ENCODE measurements at places on chromosomes 12 and 14.
A peak's percentile ranks its signal among the peaks of the same experiment; 100 is the strongest.

DNA sequence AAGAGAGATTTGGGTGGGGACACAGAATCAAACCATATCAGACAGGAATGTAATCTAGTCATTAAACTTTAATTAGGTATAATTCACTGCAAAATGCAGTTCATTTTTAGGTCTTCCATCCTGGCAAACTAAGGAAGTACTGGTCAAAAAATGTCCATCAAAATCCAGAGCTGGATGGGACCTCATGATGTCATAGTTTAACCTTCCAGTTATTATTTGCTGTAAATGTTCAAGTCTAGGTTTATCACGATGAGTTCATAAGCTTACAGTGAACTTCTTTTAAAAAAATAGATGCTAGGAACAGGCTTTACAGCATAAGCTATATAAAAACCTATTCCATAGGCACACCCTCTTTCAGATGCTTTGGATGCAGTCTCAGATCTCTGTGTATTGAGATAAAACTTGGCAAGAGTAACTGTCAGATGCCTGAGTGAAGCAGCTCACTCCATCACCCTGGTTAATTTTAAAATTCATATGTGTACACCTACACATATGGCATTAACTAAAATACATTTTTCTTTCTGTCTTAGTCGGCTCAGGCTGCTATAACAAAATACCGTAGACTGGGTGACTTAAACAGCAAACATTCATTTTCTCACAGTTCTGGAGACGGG, 7.9 kb downstream of the SSPN start:
- no peak for DNase-seq

DNA sequence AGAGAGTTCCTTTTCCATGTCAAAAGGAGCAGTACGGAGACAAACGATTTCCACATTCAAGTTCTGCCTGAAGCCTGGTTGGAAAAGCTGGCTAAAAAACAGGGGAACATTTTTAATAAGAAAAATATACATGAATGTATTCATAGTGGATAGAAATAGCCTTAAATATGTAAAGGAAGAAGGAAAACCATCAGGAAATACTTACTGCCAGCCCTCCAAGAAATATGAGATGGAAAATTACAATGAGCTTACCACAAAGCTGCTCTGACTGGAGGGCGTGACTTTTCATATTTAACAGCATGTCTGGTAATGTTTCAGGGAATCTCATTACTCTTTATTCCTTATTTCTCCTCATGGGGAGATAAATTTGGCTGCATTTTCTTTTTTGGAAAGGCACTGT, 75.9 kb upstream of the ZDHHC17 start:
- DNase-seq: no peak

- no peak for DNase-seq
Measured at GRCh38 chr12:28253161-28253641, 62.9 kb downstream of the CCDC91 start.

GRCh38 chr12:53046655-53047220, 3.1 kb upstream of the TNS2 start:
- peak; percentile 68 for DNase-seq

DNA sequence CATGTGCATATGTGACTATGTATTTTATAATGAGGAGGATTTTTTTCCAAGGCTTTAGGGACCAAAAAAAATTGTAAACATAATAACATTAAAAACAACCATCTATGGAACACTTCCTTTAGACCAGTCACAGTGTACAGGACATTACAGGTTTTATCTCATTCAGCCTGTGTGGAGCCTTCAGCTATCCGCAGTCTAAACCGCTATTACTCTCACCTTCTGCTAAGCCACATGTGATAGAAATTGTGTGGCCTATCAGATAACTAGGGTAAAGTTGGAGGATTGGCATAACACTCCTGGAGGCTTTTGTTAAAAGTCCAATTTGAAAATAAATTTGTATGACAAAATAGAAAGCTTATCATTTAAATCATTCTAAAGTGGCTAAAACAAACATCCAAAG, 281.2 kb upstream of the TMTC1 start:
- DNase-seq: no peak

DNA sequence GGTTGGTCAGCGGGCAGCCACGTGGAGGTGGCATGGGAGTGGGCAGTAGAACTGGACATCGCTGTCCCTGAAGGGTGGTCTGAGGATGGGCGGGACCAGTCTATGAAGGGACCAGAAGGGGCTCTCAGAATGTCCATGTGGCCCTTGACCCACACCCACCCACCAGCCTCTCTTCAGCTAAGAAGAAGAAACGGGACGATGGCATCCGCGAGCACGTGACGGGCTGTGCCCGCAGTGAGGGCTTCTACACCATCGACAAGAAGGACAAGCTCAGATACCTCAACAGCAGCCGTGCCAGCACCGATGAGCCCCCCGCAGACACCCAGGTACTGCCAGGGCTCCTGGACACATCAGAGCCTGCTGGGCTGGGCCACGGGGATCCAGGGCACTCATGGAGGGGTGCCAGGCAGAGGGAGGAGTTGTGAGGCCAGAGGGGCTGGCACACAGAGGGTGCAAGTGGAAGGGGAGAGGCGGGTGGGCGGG, 21.3 kb downstream of the SETD1B start:
- DNase-seq: no peak

DNA sequence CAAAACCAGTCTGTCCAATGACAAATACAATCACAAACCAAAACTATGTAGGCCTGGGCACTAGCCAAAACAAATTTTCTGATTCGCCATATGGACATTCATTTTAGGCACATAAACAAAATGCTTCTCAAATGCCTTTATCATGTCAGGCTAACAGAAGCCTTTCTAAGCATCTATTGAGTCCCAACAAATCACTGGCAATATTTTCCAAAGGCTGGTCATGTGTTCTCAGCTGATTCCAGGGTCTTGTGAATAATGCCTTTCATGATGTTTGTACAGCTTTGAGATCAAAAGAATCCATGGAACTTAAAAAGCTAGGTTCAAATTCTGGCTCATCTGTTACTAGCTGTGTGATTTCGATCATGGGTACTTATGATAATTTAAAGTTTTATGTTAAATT, 16.1 kb downstream of the FSCB start:
- DNase-seq: no peak

DNA sequence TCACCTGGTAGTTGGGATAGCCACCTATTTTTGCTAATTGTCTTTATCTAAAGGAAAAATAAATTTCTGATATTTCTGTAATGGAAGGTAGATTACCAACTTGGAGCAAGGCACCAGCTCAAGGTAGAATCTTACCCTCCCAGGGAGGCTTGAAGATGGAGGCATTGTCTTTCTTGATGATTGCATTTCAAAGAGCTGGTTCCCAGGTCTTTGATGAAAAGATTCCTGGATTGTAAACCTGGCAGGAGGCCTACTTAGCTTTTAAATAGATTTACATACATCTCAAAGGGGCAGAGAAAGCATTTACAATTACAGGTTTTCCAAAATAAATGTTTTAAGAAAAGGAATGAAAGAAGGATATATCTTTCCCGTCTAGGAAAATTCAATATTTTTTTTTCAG, 729.2 kb downstream of the LRFN5 start:
- DNase-seq: no peak

DNA sequence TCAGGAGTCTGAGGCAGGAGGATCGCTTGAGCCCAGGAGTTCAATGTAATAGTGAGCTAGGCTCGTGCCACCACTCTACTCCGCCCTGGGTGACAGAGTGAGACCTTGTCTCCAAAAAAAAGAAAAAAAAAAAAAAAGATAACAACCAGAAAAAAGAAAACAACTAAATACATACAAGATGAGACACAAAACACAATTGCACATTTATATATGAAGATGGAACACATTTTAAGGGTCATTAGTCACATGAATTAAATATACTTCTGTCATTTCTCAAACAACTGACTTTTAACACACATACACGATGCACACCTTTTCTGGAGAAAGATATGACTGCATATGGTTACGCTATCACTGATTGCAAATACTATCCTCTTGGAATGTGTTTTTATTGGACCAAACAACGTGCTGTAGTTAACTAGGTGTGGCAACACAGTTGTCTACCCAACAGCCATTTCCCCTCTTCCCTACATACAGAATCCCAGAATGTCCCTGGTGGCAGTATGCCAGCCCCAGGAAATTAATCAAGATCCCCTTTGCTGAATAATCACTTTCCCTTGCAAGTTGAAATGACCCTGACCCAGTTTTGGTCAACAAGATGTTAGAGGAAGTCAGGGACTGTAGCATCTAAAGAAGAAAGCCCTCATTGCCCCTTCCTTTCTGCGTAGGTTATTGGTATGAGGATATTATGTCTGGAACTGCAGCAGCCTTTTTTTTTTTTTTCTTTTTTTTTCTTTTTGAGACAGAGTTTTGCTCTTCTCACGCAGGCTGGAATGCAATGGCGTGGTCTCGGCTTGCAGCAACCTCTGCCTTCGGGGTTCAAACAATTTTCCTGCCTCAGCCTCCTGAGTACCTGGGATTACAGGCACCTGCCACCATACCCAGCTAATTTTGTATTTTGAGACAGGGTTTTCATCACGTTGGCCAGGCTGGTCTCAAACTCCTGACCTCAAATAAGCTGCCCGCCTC, 5.6 kb upstream of the MYL6B start:
- DNase-seq: no peak

- no peak for DNase-seq
Measured at GRCh38 chr12:88665071-88665470, 84.8 kb upstream of the KITLG start.

- DNase-seq: no peak
Measured at GRCh38 chr12:121927813-121928212, 9.4 kb downstream of the CFAP251 start.

- no peak for DNase-seq
Measured at GRCh38 chr14:96250485-96250884, 5.5 kb upstream of the BDKRB1 start.

DNA sequence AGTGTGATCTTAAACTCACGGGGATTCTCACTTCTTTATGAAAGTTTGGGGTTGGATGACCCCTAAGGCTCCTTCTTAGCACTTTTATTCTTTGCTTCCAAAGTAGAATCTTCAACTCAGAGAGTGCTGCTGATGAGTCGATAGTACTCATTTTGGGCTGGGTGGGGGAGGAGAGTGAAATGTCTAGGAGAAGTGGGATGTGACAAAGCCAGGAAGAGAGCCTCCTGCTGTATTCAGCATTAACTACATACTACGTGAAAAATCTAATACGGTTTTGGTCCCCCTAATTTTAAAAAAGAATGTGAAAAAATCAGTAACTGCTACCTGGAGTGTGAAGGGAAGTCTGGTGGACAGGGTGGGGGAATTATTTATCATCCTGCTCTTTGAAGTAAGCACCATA, 148.3 kb downstream of the SAMD4A start:
- DNase-seq: no peak

- DNase-seq: no peak
Measured at GRCh38 chr14:89486961-89487360, 69.9 kb upstream of the FOXN3 start.

DNA sequence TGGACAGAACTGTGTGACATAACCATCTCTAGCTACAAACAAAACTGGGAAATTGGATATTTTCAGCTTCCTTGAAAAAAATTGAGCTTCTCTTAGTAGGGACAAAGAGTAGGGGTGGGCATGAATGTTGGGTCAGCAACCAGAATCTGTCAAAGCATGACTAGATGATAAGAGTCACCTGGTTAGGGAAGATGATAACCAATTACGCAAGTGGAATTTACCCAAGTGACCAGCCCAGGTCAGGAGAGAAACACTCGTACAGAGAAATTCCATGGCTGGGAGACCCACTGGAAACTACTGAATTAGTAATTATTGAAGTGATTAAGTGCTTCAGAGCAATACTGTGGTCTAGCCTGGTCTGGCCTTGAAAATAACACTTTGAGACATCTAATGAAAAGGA, 36.3 kb upstream of the C12orf75 start:
- no peak for DNase-seq

DNA sequence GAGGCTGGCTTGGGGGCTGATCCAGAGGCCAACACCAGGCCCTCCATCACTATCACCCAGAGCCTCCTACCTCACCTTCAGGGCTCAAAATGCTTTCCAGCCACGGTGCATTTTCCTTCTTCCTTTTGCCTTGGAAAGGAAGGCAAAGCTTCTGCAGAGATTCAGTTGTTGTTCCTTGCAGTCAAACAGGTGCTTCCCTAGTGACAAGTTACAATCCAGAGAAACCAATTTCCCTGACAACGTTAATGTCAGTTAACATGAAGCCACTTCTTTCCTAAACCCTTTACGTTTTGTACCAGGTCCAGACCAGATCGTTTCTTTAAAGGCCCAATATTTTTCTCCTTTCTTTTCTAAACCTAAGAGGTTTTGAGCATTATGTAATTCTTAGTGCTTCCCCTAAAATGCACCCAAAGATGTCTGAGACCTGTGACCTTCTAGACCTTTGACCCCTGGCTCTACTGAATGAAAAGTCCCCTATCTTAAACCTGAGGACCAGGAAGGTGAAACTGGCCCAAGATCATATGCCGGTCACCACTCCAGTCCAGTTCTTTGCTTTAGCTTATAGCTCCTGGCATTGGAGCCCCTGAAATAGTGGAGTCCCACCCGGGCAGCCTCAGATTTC, 211.5 kb downstream of the SLC41A2 start:
- DNase-seq: no peak

DNA sequence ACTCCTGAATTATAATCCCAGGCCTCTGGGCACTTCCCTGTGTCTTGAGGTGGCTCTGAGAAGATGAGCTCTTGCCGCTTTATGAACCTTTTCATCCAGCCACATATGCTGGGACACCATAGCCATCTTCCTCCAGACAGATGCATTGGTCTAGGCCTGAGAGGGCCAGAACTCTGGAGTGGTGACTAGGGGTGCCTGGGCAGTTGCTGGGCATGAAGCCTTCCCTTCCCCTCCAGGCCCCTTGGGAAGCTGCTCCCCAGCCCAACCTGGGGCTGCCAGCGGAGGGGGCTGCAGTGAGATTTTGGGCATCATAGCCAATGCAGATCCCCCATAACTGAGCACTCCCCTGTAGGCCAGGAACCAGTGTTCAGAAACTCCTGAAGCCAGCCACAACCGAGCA, 135.2 kb downstream of the GCH1 start:
- DNase-seq: no peak

DNA sequence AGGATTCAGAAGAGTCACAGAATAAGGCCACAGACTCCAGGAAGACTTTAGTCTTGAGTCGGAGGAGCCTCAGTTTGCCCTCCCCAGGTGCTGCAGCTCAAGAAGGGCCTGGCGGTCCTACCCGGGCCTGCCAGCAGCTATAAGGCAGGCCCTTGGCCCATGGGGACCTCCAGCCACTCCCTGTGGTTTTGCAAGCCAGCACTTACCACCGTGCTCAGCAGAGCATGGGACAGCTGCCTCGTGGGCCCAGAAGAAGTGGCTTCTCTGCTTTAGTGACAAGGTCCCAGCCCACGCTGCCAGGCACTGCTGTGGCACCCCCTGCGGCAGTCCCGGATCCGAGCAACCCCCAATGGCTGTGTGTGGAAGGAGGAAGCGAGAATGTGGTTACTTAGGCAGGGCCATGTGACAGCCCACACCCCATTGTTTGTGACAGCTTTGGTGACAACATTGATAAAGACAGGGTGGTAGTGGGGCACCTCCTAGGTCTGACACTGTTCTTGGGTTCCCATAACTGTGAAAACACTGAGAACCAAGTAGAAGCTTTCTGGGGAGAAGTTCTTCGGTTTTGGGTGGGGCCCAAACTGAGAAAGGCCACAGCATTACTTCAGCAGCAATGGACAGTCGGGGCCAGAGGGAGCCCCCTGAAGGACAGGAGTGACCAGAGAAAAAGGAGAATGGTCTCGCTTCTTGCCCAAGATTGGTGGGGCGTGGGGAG, at the start of gene SELPLG:
Gene SELPLG, minus strand, starts transcription at position 361 of the 715 bp plus-strand sequence. CDS start 9,587 bp downstream, outside the sequence.
- DNase-seq: no peak

- peak; percentile 61 for DNase-seq
Measured at GRCh38 chr12:55681142-55682077, 26.3 kb downstream of the ITGA7 start.
